CD4-positive, alpha-beta T cell (primary cell): ENCODE measurements at places on chromosomes 2 and 18.

DNA sequence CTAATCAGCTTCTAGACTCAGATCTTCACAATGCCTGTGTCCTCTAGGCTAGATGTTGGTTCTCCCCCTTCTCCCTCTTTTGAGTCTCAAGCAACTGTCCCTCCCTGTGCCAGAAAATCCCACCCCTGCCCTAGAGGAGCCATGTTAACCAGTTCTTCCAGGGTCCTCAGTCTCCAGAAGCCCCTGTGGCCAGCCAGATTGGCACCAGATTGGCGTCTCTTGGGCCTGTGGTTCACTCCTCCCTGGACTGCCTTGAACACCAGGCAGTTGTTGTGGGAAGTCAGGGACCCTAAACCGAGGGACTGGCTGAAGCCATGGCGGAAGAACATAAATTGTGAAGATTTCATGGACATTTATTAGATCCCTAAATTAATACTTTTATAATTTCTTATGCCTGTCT, 36.6 kb downstream of the CYP26B1 start:
- no peaks in the 10 kb centered on the region for H3K27me3 ChIP-seq
- H3K36me3 ChIP-seq: no peaks in the 10 kb centered on the region
- no peak for DNase-seq
- H3K4me1 ChIP-seq: no peaks in the 10 kb centered on the region
- no peak overlapping the region for H3K4me3 ChIP-seq
- no peak overlapping the region for H3K27ac ChIP-seq

GRCh38 chr2:190705280-190705679, 56.4 kb downstream of the NAB1 start:
- H3K4me1 ChIP-seq: no peaks in the 10 kb centered on the region
- no peak overlapping the region for H3K27ac ChIP-seq
- H3K4me3 ChIP-seq: no peak overlapping the region
- no peaks in the 10 kb centered on the region for H3K36me3 ChIP-seq

GRCh38 chr2:2452961-2453360, 121.9 kb upstream of the MYT1L start:
- no peak overlapping the region for H3K27ac ChIP-seq
- H3K4me3 ChIP-seq: no peak overlapping the region
- no peaks in the 10 kb centered on the region for H3K4me1 ChIP-seq
- H3K27me3 ChIP-seq: no peaks in the 10 kb centered on the region

DNA sequence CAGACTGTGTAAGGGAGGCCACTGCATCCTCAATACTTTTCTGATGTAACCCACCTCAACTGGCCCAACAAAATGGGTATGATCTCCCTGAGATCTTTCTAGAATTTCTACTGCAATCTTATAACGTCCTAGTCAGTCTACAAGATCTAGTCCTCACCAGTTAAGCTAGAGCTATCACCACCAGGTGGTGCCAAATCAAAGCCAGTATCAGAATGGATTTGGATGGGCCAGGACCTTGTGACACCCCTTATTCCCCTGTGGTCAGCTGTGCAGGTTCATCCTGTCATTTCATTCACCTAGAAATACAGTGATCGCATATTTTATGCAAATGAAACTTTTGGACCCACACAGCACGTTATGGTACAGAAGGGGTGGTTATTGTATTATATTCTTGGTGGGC, 90.3 kb downstream of the OLA1 start:
- H3K27me3 ChIP-seq: no peaks in the 10 kb centered on the region
- no peak overlapping the region for H3K27ac ChIP-seq
- DNase-seq: no peak
- H3K36me3 ChIP-seq: no peaks in the 10 kb centered on the region
- H3K4me1 ChIP-seq: no peaks in the 10 kb centered on the region

- peak; percentile 47 for DNase-seq
- no peaks in the 10 kb centered on the region for H3K27me3 ChIP-seq
- H3K4me3 ChIP-seq: no peak overlapping the region
- peaks cover 10% of the 10 kb centered on the region for H3K4me1 ChIP-seq
- H3K36me3 ChIP-seq: no peaks in the 10 kb centered on the region
- no peak overlapping the region for H3K27ac ChIP-seq
These were observed 11.3 kb downstream of the IL1RN start for GRCh38 chr2:113138428-113139322.

GRCh38 chr2:76427452-76427851, 716.7 kb upstream of the GCFC2 start:
- H3K27me3 ChIP-seq: no peaks in the 10 kb centered on the region
- H3K4me3 ChIP-seq: no peak overlapping the region
- DNase-seq: no peak
- H3K4me1 ChIP-seq: no peaks in the 10 kb centered on the region

DNA sequence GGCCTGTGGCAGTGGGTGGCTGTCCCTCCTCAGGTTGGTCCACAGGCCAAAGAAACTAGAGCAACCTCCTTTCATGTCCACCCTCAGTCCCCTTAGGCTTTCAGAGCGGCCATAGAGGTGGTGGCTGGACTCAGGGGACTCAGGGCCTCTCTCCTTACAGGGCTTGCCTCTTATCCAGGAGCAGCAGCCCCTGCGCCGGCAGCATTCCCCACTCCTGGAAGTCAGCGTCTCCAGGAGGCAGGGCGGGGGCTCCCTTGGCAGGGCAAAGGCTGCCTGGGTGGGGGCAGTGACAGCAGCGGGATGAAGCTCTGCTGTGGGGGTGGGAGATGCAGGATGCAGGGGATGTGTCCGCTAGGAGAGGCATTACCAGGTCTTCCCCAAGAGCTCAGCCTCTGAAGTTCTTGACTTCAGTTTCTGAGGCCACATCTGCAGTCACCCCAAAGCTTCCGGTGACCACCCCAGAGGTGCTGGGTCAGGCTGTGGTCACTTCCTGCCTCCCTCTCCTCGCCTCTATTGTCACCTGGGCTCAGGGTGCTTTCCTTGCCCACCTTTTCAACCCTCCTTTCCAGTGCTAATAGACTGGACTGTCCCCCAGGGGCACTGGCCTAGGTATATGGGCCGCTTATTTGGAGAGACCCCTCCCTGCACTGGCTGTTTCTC, 8.6 kb upstream of the GPR55 start:
- no peak for DNase-seq
- peaks cover 4% of the 10 kb centered on the region for H3K4me1 ChIP-seq

DNA sequence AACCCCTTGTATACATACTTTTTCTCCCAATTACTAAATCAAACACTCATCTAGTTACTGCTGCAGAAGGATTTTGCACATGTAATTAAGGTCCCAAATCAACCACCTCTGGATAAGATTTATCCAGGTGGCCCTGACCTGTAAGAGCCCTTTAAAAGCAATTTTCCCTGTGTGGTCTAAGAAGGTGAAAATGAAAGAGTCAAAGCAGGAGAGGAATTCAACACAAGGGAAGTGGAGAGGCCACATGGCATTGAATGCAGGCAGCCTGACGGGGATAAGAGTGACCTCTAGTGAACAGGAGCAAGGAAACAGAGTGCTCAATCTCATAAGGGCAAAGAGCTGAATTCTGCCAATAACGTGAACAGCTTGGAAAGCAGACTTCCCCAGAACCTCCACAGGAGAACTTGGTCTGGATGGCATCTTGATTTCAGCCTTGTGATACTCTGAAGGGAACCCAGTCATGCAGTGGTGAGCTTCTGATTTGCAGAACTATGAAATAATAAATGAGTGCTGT, 27.2 kb downstream of the PPP3R1 start:
- H3K4me1 ChIP-seq: peaks cover 21% of the 10 kb centered on the region
- peak; percentile 6 for DNase-seq
- H3K27ac ChIP-seq: no peak overlapping the region
- no peaks in the 10 kb centered on the region for H3K36me3 ChIP-seq
- no peaks in the 10 kb centered on the region for H3K27me3 ChIP-seq
- H3K4me3 ChIP-seq: no peak overlapping the region

DNA sequence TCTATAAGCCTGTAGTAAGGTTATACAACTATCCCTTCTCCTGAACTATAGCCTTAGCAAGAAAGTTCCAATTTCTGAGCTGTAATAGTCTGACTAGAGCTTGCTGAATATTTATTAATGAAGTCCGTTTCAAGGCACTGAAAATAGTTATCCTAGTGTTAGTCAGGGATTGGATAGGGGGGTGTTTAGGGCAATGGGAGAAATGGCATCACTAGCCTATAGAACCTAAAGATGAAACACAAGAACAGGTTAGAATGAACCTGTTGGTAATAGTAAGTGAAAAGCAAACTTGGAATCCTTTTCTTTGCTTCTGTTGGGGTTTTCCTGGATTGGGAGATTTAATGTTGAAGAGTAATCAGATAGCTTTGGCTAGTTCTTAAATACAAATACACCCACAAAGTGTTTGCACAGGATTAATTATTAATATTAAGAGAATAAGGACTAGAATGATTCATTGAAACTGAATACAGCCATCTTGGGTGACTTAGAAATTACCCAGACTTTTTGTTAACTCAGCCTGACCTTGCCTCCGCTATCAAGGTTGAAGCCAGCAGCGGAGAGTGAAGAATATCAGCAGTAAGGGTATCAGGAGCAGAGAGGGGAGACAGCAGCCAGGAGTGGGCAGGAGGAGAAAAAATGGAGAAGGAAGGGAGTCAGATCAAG, 14.4 kb downstream of the CCNT2 start:
- no peak for DNase-seq
- H3K4me1 ChIP-seq: peaks cover 23% of the 10 kb centered on the region
- H3K36me3 ChIP-seq: peaks cover 34% of the 10 kb centered on the region
- H3K27ac ChIP-seq: no peak overlapping the region
- H3K4me3 ChIP-seq: no peak overlapping the region
